Fibroblast of skin of left biceps (primary cell): ENCODE measurements at places on chromosomes 3 and 15.

DNA sequence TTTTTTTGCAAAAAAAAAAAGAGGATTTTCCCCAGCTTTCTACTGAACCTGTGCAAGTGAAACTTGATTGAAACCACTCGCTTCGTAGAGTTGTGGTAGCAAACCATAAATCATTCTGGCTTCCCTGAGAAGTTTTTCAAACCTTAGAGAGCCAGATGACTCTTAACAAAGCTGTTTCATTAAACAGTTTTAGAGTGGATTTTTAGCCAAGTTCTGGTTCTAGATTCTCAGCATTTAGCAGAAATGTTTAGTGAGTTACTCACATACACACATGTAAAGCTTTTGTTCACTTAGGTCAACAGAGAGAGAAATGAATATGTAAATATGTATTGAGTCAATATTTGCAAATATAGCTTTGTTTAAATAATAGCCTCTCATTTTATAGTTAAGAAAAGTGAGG, 18.1 kb upstream of the CCR9 start:
- DNase-seq: no peak

- DNase-seq: no peak
Observed at GRCh38 chr3:126758026-126758425, 54.0 kb downstream of the CHCHD6 start.

GRCh38 chr3:127788451-127788909, 33.8 kb downstream of the MGLL start:
- DNase-seq: no peak

DNA sequence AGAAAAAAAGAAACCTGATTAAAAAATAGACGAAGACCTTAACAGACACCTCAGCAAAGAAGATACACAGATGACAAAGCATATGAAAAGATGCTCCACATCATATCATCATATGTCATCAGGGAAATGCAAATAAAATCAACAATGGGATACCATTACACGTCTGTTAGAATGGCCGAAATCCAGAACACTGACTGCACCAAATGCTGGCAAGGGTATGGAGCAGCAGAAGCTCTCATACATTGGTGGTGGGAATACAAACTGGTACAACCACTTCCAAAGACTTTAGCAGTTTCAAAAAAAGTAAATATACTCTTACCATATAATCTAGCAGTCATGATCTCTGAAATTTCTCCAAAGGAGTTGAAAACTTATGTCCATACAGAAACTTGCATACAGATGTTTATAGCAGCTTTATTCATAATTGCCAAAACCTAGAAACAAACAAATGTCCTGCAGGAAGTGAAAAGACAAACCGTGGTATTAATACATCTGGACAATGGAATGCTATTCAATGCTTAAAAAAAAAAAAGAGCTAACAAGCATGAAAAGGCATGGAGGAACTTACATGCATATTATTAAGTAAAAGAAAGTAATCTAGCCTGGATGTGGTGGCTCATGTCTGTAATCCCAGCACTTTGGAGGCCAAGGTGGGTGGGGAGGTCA, 107.4 kb downstream of the HES1 start:
- DNase-seq: no peak

DNA sequence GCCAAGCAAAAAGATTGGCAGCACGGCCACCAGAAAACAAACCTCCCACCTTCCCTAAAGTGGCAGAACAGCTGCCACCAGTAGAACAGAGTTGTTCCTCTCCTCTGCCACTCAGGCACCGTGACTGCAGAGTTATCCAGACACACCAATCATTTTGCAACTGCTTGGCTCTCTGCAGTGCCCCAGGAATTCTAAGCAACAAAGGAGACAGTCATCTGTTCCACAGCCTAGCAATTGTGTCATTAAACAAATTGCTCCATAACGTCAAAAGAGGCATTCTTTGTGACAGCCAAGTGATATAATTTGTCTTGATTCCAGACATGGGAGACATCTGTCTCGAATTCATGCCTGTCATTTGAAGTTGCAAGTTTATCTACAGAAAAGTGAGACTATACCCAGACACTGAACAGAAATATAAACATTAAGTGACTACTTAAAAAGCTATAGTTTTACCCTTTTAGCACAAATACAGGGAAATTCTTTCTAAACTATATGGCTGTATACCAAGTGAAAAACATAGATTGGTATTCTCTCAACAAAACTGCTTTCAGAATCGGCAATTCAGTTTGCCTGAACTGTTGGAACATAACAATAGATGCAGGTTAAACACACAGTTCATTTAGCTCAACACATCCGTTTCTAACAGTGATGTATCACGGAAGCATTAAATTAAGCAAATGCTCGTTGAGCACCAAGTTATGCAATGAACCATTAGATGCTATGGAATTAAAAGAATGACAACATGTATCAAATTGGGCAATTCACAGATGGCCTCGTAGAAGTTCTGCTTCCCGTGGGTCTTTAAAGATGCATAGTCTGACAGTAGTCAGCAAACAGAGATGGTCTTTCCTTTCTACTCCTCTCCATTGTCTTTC, 281.3 kb downstream of the FGF12 start:
- no peak for DNase-seq

DNA sequence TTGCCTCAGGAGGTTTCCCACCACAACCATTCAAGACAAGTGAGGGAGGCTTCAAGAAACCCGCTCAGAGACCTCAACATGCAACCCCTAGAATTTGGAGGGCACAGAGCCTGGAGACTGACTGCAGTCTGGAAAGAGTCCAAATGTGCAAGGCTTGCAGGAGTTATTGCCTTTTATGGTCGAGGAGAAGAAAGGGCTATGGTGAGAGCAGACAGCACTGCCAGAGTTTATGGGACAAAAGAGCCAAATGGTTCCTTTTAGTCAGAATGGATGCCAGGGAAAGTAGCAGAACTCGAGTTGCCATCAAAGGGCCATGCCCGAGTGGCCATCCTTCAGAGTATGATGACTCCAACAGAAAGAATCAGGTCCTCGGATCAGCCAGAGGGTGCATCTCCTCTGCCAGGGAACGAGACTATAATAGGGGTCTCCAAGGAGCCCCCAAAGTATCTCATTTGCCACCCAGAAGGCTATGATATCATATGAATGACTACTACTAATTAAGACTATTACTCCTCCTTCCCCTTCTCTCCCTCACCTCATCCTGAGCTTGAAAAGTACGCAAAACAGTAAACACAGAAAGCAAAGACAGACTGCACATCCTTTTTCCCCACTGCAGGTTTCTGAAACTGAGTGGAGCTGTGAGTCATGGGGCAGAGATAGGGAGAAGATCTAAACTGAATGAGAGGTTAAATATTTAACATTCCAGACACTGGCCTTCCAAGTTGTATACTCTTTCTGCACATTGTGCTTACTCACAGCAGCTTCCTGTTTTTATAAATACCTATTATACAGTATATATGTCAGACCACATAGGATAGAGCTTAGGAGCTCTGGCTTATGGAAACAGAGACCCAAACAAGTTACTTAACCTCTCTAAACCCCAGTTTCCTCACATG, 33.9 kb upstream of the TMCO5A start:
- DNase-seq: peak; percentile 53
